ENCODE measurements at places on chromosomes 12 and 14.

- DNase-seq: no peak
Observed at GRCh38 chr12:110170535-110171185, 46.5 kb downstream of the IFT81 start.

- no peak for DNase-seq
Observed at GRCh38 chr12:105233041-105233905, 2.7 kb downstream of the APPL2 start.

DNA sequence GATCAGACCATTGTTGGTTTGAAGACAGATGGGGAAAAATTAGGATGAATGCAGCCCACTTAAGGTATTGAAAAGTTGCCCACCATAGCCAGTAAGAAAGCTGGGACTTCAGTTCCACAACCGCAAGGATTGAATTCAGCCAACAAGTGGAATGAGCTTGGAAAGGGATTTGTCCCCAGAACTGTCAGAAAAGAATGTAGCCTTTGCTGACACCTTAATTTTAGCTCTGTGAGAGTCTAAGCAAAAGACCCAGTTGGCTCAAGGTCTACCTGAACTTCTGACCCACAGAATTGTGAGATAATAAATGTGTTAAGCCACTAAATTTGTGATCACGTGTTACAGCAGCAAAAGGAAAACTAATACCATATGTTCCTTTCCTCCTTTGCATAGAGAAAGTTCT is 29.4 kb downstream of the PPFIA2 start:
- no peak for DNase-seq

DNA sequence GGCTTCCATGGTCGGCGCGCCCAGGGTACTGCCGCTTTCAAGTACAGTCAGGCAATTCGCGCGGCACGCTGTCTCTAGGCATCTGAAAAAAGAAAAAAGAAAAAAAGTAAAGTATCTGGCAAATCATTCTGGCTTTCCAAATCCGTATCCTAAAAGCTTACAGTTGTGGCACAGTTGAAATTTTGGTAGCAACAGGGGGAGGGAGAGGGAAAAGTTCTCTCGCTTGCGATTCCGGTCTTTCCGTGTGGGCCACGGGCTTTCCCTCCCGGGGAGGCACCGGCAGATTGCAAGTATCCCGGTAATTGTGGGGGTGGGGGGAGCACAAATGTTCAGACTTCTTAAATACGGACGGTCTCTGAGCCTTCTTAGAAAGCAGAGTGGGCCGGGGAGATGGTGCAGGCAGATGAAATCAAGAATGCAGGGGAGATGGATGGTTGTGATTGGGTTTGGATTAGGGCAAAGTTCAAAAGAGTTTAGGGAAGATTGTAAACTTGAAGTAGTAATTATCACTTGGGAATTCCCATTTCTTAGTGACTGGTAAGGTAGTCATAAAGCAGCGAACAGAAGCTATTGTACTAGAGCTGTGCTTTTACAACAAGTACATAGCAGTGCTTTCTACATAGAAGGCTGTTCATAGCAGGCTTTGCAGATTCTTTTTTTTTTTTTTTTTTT is 1.2 kb downstream of the SOCS2 start:
- DNase-seq: peak; percentile 71

DNA sequence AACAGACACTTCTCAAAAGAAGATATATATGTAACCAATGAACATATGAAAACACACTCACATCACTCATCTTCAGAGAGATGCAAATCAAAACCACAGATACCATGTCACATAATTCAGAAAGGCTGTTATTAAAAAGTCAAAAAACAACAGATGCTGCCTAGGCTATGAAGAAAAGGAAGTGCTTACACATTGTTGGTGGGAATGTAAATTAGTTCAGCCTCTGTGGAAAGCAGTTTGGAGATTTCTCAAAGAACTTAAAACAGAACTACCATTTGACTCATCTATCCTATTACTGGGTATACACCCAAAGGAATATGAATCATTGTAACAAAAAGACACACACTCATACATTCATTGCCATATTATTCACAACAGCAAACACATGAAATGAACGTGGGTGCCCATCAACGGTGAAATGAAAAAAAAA is 35.1 kb downstream of the EIF2S3B start:
- peak; percentile 32 for DNase-seq

GRCh38 chr14:64234877-64235651 is 59.1 kb downstream of the ESR2 start:
- DNase-seq: peak; percentile 73

- DNase-seq: peak; percentile 88
Observed at GRCh38 chr12:46702581-46703344, 123.0 kb downstream of the SLC38A4 start.

GRCh38 chr12:65996146-65996545 is 134.4 kb downstream of the LLPH start:
- DNase-seq: no peak

GRCh38 chr12:5505751-5506150 is 73.8 kb downstream of the NTF3 start:
- peak; percentile 12 for DNase-seq

DNA sequence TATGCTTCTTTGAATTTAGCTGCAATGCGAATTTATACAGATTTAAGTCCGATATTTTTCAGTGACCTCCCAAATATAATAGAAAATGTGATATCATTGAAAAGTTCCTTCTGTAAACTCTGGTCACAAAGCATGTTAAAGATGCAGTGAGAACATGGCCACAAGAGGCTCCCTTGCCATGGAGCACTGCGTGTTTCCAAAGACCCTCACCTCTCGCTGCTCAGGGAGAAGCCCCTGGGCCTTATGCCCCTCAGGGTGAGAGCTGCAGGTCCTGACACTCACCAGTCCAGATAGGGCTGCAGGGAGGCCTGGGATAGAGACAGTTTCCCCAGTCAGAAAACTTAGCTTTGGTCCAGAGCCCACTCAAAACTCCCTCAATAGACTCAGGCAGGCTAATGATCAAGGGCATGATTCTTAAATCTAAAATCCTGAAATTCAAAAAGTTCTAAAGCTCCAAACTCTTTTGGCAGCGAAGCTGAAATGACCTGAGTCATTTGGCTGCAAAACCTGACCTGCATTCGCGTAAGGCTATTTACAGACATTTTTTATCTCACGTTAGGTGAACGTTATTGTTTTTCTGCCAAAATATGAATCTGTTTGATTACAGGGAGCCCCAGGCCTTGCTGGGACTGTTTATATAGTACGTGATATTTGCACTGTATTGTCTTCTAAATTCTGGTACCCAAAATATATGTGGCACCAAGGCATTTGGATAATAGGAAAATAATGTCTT is 67.8 kb downstream of the CAPZA3 start:
- DNase-seq: no peak

GRCh38 chr12:79850610-79851299 is 84.1 kb downstream of the PPP1R12A start:
- no peak for DNase-seq

Measured in M059J (cell line).